Stimulated activated CD4-positive, alpha-beta T cell treated with anti-CD3 and anti-CD28 coated beads, Interleukin-1b, Interleukin-23, amount 100 ng/mL, for 1 hour (primary cell): ENCODE measurements at places on chromosomes 7 and 10.

DNA sequence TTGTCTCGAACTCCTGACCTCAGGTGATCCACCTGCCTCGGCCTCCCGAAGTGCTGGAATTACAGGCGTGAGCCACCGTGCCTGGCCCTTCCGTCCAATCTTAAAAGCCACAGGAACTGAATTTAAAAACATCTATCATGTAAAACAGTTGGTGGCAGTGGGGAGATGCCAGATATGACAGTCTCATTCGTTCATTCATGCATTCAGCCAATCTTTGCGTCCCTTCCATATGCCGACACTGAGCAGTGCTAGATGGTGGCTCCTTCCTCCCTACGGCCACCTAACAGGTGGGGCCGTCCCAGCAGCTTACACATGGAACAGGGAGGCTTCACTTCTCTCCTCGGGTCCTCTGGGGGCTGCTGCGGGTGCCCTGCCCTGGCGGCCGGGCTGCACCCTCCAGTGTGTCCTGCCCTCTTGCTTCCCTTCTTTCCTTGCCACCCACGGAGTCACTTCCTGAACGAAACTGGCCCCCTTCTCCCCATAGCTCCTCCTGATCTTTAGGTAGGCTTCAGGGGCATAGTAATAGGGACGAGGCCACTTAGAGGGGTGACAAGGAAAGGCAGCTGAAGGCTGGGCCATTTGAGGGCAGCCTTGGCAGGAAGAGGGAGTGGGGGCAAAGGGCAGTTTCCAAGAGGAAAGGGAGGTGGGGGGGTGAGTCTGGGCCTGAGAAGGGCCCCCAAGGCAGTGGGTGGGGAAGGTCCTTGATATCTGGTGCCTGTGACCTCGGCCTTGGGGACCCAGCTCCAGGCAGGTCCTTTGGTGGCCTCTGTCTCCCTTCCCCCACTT, 53.8 kb downstream of the PROSER2 start:
- DNase-seq = no peak

DNA sequence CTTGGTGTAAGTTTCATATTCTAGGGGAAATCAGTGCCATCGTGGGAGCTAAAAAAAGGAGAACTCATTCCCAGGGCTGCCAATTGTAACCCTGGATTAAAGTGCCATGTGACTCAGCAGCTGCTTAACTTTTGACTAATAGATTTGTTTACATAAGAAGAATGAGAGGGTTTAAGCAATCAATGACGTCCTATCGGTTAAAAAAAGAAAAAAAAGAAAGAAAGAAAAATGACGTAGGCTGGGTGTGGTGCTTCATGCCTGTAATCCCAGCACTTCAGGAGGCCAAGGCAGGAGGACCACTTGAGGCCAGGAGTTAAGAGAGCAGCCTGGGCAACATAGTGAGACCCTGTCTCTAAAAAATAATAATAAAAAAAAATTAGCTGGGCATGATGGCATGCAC, 116.2 kb upstream of the AFAP1L2 start:
- DNase-seq = no peak

DNA sequence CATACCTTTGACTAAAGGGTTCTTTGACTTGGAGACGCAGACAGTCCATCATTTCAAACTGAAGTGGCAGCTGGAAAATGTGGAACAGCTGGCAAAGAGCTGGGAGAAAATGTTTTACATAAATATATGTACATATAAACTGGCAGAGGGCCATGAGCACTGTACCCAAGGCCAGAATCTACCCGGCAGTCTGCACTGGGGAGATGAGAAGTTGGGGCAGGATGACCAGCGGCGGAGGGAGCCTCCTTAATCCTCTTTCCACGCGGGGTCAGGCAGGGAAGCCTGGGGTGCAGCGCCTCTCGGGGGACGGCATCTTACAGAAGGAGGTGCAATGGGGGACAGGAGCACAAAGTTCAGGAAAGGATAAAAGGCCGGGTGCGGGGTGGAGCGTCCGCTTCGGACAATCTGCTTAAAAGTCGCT, 1.3 kb downstream of the GLI3 start:
- no peak for DNase-seq

DNA sequence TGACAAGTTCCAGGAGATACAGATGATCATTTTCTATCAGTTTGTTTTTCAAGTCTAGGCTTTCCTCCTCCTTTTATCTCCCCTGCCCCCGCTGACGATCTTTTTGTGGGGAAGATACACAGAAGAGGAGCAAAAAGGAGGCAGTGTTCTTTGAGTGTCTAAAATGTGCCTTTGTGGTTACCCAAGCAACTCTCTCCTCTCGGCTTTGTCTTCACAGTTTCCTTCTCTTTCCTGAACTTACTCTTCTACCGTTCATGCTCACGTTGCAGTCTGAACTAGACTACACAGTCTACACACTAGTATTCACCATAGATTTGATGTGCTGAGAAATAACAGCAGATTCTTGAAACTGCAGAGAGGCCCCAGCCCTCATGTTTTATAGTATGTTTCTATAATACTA, 23.6 kb downstream of the CEP41 start:
- no peak for DNase-seq

DNA sequence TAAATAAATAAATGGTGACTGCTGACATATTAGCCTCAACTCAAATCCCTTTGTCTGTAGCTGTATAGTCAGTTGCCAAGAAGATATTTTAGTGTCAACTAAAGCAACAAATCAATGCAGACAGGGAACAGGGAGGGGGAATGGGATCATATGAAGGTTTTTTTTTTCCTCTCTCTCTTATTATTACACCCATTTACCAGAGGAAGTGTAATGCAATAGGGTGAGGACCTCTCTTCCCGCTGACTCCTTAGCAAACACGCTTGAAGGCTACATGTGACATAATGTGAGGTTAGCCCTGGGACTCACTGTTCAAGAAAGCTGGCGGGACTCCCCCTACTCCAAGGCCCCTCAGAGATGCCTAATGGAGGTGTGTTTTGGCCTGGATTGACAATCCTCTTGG, 88.2 kb downstream of the CHRM2 start:
- DNase-seq = no peak

GRCh38 chr7:91789086-91789485, 91.4 kb downstream of the MTERF1 start:
- DNase-seq = no peak

DNA sequence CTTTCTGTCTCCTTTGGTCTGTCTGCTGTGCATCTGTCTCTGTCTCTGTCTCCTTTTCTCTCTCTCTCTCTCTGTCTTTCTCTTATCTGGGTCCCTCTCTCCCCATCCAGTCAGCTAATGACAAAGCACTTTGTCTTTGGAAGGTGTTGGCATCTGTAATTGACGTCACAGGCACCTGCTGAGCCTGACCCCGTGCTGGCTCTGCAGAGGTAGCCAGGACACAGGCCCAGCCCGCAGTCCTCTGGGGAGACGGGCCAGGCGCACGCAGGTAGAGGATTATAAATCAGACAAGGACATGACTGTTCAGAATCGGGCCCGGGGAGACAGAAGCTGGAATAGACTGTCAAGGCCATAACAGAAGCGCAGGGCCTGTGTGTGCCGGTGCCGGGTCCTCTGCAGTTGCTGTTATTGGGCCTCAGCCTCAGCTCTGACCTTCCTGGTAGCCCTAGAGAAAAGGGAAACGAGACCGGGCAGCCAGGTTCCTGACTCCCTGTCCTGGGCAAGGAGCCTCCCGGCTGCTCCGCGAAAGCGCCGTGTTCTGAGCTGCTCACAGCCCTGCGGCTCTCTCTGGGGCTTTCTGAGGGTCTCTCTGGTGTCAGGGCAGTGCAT, 10.7 kb upstream of the PSMG3 start:
- no peak for DNase-seq

DNA sequence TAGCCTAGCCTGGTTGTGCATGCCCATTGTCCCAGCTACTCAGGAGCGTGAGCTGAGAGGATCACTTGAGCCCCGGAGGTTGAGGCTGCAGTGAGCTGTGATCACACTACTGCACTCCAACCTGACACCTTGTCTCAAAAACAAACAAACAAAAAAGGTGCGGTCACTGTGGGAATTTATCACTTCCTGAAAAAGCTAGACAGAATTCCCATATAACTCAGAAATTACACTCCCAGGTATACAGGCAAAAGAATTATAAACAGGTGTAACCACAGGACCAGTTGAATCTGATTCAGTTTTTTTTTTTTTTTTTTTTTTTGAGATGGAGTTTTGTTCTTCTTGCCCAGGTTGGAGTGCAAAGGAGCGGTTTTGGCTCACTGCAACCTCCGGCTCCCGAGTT, 3.2 kb upstream of the OGDH start:
- no peak for DNase-seq

GRCh38 chr7:101531726-101532357, 97.3 kb downstream of the MYL10 start:
- no peak for DNase-seq

DNA sequence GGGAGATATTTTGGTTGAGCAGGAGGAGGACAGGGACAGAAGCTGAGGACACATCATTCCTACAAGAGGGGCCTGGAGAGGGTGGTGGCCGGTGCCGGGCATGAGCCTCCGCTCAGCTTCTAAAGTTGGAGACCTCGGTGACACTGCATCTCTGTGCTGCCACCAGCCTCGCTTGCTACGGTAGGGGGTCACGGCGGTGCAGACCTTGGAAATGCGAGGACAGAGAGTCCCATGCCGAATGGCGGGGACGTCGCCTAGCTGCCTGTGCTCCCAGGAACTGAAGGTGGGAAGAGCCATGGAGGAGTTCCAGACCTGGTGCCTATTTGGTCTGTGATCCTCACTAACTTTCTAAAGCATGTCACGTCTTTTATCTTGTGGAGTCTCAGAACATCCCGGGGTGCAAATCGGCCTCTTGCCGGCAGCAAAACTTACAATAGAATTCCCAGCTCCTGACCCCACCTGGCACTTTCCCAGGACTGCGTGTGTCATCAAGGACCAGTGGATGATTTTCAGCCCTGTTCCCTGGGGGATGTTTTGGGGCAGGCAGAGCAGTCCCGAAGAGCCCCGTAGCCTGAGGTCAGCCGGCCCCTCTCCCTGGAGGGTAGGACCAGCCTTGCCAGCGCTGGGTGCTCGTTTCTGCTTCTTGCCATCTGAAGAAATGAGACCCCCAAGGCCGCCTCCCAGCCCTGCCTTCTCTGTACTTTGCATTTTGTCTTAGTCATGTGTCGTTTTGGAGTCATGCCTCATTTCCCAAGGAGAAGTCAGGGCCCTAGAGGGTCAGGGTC, 205.8 kb upstream of the SHH start:
- no peak for DNase-seq

- DNase-seq = no peak
Measured at GRCh38 chr10:112585126-112585525, 138.1 kb downstream of the VTI1A start.

- no peak for DNase-seq
Measured at GRCh38 chr7:99409806-99410205, 1.0 kb downstream of the BUD31 start.

DNA sequence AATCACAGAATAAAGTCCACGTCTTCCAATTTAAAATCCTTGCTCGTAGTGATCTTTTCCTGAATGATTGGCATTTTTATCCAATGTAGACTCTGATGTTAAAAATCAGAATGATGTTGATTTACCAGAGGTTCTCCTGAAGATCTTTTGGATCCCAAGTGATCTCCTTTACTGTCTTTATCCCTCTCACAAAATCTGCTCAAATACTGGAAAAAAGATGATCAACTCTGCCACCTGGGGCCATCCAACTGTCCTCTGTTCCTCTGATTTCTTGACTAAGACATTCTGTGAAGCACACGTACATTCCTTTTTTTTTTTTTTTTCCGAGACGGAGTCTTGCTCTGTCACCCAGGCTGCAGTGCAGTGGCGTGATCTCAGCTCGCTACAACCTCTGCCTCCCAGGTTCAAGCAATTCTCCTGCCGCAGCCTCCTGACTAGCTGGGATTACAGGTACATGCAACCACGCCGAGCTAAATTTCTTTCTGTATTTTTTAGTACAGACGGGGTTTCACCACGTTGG, 18.0 kb upstream of the ADRB1 start:
- DNase-seq = no peak

- DNase-seq = no peak
Measured at GRCh38 chr7:8434290-8435002, 1.0 kb downstream of the NXPH1 start.

DNA sequence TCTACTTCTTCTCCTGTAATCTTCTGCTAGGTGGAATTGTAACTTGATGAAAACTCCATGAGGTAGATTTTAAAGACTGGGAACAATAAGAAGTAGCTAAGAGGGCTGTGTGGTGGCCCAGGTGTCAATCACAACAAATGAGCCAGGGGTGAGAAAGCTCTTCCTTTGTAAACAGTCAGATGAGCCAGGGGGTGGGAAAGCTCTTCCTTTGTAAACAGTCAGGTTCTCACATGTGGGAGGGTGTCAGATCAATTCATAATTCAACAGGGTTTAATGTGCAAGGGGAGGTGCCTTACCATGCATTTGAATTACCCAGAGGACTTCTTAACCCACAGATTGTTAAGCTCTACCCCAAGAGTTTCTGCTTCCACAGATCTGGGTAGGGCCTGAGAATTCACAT, 312.4 kb upstream of the AUTS2 start:
- no peak for DNase-seq

DNA sequence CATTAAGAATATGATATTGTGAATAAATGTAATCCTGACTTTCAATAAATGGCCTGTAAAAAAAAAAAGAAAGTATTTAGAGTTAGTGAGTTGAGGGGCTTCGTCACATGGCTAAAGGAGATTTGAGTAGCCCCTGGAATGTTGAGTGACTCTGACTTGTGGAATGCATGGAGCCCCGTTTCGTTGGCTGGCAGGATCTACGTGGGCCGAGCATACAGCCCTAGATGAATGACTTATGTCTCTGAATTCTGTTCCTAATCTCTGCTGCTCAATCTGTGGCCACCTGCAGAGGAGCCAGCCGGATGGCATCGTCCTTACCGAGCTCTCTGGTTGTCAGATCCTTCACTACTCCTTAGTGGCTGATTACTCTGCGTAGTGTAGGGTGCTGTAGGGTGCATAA, 155.7 kb downstream of the MGMT start:
- DNase-seq = no peak

- DNase-seq = no peak
Measured at GRCh38 chr10:74765465-74765975, 60.9 kb upstream of the KAT6B start.

GRCh38 chr7:101620395-101620794, 8.7 kb downstream of the MYL10 start:
- no peak for DNase-seq

DNA sequence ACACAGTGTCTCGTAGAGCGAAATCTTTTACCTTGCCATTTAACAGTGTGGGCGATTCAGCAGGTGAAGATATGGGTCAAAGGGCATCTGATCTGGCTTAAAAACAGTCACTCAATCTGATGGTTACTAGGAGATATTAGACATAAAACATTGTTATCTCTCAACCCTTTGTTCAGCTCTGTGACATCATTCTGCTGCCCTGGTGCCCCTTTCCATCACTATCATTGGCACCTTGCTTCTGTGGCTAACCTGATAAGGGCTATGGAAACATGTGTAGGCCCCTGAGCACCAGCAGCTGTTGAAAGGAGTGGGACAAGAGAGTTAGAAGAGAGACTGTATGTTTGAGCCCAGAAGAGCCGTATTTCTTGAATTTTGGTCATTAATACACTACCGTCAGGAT, 650.3 kb downstream of the PHTF2 start:
- no peak for DNase-seq

DNA sequence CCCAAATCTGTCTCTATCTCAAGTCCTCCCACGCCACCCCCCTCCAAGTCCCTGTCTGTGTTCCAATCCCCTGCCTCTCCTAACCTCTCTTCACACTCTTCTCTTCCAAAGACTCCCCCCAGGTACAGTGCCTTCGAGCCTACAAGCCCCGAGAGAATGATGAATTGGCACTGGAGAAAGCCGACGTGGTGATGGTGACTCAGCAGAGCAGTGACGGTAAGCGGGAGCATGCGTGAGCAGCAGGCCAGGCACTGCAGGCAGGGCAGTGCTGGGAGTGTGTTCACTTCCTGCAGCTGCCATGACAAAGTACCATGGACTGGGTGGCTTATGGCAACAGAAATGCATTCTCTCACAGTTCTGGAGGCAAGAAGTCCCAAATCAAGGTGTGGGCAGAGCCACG, 23.4 kb downstream of the ARHGEF5 start:
- DNase-seq = no peak
